Ovary (tissue), 10 donors: ENCODE measurements at places on chromosomes 6 and 20. TPM values are rescaled to one million over a fixed set of nuclear protein-coding genes. Genes with fewer than 3 reads are reported as not detected.

AVP gene
- not detected for polyA plus RNA-seq

SLC13A3 gene
- polyA plus RNA-seq = 7.1 TPM

GFRAL gene
- not detected for polyA plus RNA-seq

CST4 gene
- not detected for polyA plus RNA-seq

LSM2 gene
- polyA plus RNA-seq = 51.2 TPM

PROKR2 gene
- not detected for polyA plus RNA-seq

DNA sequence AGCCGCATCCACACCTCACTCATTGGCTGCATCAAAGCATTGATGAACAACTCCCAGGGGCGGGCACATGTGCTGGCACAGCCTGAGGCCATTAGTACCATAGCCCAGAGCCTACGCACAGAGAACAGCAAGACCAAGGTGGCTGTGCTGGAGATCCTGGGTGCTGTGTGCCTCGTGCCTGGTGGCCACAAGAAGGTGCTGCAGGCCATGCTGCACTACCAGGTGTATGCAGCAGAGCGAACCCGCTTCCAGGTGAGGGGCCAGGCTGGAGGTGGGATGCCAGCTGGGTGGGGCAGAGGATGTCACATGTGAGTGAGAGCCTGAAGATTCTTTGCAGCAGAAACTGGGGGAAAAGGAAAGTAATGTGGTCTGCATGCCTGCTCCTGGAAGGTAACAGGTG is 66.7 kb downstream of the MOCS1 start:
- DNase-seq = no peak

- no peak for DNase-seq
Measured at GRCh38 chr6:79461205-79461604, 76.0 kb downstream of the LCA5 start.

GRCh38 chr6:24920136-24920535 is 15.6 kb downstream of the RIPOR2 start:
- DNase-seq = no peak
